ENCODE measurements at places on chromosomes 3 and 15. TPM values are rescaled to one million over a fixed set of nuclear protein-coding genes. Genes with fewer than 3 reads are reported as not detected.

The CYP11A1 gene
- 1.0 TPM for total RNA-seq

The LIPC gene
- 1.6 TPM for total RNA-seq

The DPPA2 gene
- total RNA-seq, result not detected

The CD86 gene
- total RNA-seq, result not detected

The FOXL2NB gene
- total RNA-seq, result not detected

The PEAK1 gene
- 102 TPM for total RNA-seq

The MEX3B gene
- total RNA-seq, result 3.2 TPM

The MCTP2 gene
- total RNA-seq, result 19.6 TPM

The CLEC3B gene
- 12.1 TPM for total RNA-seq

The ROBO2 gene
- 1.0 TPM for total RNA-seq

The ZBTB20 gene
- 14.9 TPM for total RNA-seq

The DUOX1 gene
- total RNA-seq, result under 0.01 TPM

The GPR149 gene
- total RNA-seq, result not detected

The RASL12 gene
- total RNA-seq, result 108 TPM

The LYZL4 gene
- total RNA-seq, result not detected

The LRRIQ4 gene
- total RNA-seq, result not detected

The TERC gene
- 254 TPM for total RNA-seq

The FGD5 gene
- total RNA-seq, result 1.7 TPM

The TEX55 gene
- total RNA-seq, result not detected

The HESX1 gene
- 1.2 TPM for total RNA-seq

The CDHR4 gene
- total RNA-seq, result not detected

The TMEM207 gene
- not detected for total RNA-seq

The SCG3 gene
- total RNA-seq, result not detected

The ANKRD34C gene
- not detected for total RNA-seq

The ECE2 gene
- under 0.01 TPM for total RNA-seq

The GNAT1 gene
- total RNA-seq, result not detected
